ENCODE measurements at places on chromosomes 3 and 15.

GRCh38 chr15:60259469-60259868 lies 138.3 kb downstream of the ANXA2 start:
- DNase-seq: no peak

GRCh38 chr3:190728574-190729246 lies 133.8 kb downstream of the GMNC start:
- no peak for DNase-seq

DNA sequence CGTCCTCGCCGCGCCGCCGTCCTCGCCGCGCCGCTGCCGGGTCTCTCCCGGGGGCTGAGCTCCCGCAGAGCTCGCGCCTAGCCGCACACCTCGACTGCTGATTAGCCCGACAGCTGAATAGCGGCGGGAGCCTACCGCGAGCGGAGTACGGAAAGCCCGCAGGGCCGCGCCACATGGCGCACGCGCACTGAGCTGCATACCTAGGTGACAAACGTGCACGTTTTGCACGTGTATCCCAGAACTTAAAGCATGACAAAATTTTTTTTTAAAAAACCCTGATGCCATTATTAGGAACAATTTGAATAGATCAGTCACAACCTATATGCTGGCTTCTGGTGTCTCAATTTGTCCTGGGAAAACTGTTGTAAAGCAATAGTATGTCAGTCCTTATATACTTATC lies at the start of gene GOLGA8A:
TSS of gene GOLGA8A (minus strand) at position 122 of the 400 bp plus-strand sequence. CDS start 48,117 bp downstream, outside the sequence.
- DNase-seq: peak; percentile 66

DNA sequence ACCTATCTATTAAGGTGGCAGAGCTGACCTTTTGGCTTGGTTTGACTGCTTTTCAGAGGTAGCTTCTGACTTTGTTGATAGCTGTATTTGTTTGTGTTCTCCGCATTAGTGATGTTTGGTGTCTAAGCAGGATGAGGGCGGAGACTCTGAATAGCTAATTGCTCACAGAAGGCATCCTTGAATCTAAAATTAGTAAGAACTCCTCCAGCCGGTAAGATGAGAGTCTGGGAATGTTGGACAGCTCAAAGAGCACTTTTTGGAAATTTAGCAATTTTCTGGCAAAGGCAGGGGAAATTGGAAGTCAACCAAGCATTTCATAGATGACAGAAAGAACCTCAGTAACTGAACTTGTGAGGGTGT lies 174.1 kb downstream of the KLHL25 start:
- DNase-seq: no peak

DNA sequence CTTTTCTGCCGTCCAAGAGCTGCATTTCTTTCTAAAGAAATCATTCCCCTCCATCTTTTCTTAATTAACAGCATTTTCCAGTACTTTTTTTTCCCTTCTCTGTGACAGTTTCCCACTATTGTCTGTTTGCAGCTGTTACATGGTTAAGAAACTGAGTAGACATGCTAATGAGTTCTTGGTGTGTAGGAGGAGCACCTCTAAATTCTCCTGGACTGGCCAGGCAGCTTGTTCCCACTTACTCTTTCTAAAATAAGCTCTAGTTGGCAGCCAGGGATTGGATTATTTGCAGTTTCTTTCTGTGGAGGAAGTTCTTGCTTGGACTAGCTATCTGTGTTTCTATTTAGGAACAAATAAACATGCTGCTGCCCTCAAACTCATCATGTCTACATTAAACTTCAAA lies 235.1 kb upstream of the GAP43 start:
- DNase-seq: no peak

DNA sequence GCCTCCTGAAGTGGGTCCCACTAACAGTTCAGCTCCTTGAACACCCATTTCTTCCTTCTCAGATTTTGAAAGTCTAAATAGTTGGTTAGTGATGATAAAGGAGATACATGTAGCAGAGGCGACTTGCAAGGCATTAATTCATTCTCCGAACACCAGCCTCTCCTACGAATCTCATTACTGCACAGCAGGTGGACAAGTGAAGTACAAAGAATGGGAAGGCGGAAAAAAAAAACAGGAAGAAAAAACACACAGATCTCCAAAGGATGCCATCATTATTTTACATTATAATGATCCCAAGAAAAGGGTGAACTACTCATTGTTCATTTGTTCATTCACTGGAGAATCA lies 276.5 kb downstream of the MAGI1 start:
- no peak for DNase-seq

- no peak for DNase-seq
Measured at GRCh38 chr3:45986303-45986982, 9.2 kb downstream of the FYCO1 start.

DNA sequence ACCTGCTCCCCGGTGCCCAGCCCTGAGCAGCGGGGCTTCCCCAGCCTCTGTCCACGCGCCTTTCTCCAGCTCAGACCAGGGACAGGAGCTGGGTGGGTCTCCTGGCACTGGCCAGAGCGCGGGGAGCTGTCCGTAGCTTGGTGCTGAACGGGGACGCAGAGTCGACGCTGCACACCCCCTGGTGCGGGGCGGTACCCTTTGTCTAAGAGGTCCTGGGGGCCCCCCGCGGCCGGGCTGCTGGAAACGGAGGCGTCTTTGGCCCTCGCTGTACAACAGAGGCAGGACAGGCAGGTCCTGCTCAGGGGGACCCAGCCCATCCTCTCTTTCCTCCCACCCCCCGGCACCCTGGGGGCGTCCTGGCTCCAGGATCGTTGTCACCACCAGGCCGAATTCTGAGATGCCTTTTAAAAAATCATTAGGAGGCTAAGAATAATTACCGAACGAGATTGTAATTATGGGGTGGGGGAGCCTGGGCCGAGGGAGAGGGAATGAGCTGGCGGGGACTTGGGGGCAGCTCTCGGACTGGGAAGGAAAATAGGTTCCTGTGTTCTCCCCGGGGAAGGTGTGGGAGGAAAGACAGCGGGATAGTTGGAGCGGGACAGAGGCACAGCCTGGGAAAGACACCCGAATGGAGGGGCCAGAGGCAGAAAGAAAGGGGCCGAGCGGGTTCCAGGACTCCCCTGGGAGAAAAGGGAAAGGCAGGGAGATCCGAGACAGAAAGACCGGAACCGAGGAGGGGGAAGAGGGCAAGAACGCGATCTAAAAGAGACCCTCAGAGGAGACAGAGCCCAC lies 4.1 kb upstream of the SKOR1 start:
- DNase-seq: no peak
